ENCODE measurements at places on chromosomes 11 and 22.

DNA sequence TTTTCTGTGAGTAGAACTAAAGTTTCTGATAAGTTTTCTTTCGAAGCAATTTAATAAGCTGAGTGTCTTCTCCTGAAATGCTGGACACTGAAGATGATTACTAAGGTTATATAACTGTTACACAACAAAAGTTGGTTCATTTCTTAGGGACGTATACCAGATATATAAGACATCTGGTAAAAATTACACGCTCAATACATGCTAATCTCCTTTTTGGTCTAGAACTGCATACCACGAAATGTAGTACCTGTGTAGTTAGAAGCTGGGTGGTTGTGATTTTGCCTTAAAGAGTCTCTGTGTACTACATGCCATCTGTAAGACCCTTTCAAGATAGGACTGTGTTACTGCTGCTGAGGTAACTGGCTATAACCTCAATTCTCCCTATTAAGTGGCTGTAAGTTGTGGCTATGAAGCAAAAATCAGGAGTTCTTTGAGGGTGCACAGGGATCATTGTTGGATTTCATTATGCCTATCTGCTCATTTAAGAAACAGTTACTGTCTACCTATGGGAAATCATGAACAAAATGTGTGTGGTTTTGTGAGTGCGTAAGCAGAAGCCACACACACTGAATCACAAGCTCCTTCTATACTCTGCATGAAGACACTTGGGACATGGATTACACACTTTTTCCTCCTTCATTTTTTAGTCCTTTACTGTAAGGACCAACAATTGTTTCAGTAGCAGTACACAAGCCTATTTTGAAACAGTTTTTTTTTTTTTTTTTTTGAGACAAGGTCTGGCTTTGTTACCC is 195.9 kb downstream of the SWAP70 start:
- DNase-seq: peak; percentile 61

DNA sequence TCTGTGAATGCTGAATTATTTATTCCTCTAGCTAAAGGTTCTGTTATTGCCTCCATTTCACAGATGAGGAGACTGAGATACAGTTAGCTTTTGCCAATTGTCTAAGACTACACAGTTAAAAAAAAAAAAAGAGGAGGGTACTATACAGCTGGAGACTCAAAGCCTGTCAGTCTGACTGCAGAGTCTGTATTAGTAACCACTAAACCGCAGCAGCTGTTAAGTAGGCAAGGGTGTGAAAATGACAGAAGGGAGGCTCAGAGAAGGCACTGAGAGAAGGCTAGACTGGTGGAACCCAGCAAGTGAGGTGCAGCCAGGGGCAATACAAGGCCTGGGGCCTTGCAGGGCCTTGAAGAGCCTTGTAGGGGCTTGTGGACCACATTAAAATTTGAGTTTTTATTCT is 181.2 kb downstream of the CSNK2A3 start:
- no peak for DNase-seq

DNA sequence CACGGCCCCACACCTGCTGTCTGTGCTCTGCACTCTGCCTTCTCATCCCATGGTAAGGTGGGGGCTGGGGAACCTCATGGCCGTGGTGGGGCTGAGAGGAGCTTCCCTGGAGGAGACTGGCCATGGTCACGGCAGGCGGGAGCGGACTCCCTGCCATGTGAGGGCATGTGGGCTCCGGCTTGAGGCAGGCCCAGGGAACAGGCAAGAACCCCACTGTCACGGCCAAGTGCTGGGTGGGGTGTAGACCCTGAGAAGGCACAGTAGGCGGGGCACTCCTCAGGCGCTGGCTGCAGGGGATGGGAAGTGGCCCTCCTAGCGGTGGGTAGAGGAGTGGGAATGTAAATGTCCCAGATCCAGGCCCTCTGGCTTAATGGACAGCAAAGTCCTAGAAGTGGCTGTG is 1262.7 kb downstream of the BRD1 start:
- no peak for DNase-seq

DNA sequence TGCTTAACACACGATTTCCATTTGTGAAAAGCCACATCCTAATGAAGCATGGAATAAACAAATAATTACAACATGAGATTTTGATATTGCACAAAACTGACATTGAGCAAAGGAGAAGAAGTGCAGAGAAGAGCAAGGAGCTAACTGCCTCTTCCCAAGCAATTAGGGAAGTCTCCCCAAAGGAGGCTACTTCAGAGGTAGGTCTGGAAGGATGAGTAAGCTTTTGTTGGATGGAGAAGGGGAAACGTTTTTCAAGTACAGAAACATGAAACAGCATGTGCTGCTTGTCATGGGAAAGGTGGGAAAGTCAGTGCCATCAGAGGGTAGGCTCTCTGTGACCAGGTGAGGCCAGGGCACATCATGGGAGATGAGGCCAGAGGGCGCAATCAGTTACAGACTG is 132.2 kb upstream of the SESN3 start:
- no peak for DNase-seq

DNA sequence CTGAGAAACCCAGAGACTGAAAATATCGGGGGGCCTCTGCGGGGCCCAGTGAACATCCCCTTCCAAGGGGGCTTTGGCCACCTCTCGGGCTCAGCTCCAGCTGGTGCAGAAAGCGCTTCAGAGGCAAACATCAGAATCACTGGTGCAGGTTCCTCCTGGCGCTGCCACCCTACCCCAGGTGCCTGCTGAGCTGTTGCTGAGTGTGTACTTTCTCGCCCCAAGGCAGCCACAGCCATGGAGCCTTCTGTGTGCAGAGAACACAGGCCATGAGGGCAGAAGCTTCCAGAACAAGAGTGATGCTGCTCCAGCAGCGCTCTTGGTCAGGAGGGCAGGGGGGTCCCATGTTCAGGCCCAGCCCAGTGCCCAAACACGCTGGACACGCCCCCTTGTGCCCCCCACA is 6.3 kb downstream of the DRD4 start:
- DNase-seq: no peak

- DNase-seq: no peak
Observed at GRCh38 chr11:63592975-63593395, 21.2 kb downstream of the PLAAT3 start.

- no peak for DNase-seq
Observed at GRCh38 chr11:113106507-113106906, 145.3 kb downstream of the NCAM1 start.

- no peak for DNase-seq
Observed at GRCh38 chr11:123249354-123249753, 54.3 kb upstream of the CLMP start.

DNA sequence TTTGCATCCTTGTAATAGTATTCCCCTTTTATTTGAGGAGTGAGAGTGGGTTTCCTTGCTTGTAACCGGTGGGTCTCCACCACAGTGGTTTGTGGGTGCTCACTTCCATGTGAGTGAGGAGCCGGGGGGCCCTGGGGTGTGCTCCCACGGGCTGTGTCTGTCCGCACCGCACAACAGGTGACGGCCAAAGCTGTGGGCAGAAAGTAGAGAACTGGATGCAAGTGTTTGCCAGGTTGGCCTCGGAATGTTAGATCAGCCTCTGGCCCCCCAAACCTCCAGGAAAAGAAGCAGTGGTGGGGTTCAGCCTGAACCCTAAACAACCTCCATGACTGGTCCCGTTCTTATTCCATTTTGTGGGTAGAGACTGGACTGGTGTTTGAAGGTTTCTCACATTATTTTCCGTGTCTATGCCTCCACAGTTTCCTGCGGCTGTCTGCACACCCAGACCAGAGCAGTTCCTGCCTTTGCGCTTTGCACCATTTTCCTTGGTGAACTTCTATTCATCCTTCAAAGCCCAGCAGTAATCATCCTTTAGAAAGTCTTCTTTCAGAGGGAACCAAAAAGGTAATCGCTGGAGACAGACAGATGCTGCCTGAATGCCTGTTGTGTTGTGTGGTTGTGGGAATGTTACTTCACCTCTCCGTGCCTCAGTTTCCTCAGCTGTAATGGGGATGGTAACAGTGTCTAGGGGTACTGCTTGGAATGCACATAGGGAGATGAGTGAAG is 77.2 kb downstream of the MYEOV start:
- DNase-seq: no peak

DNA sequence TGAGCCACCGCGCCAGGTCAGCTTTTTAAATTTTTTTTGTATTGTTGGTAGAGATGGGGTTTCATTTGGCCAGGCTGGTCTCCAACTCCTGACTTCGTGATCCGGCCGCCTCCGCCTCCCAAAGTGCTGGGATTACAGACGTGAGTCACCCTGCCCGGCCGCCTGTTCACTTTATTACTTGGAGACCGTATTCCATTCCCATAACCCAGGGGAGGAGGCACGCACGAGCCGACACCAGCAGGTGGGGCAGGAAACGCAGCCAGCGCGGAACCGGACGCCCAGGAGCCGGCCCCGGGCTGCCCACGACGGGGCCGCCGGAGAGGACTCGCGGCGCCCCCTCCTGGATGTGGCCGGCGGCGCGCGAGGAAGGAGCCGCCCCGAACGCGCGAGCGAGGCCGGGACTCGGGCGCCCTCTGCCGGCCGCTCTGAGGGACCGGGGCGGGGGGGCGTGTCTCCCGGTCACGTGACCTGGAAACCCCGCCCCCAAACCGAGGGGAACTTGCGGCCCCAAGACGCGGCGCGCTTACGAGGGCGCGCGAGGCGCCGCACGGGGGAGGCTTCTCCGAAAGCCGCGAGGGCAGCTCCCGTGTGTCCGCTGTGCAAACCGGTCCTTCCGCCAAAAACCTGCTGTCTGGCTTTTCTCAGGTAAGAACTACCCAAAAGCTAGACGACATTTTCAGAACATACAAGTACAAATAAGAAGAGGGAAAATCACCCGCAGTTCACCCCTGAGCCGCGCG is 11.6 kb upstream of the RNH1 start:
- peak; percentile 95 for DNase-seq

DNA sequence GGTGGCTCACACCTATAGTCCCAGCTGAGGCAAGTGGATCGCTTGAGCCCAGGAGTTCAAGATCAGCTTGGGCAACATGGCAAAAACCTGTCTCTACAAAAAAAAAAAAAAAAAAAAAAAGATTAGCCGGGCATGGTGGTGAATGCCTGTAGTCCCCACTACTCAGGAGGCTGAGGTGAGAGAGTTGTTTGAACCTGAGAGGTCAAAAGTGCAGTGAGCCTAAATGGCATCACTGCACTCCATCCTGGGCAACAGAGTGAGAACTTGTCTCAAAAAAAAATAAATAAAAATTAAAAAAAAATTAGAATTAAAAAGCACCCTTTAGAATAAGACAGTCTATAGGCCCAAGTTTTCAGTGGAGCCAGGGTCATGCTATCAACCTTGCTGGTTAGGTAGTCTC is 95.5 kb downstream of the PDHX start:
- no peak for DNase-seq

- peak; percentile 79 for DNase-seq
Observed at GRCh38 chr11:121722431-121723245, 269.9 kb upstream of the SORL1-AS1 start.

DNA sequence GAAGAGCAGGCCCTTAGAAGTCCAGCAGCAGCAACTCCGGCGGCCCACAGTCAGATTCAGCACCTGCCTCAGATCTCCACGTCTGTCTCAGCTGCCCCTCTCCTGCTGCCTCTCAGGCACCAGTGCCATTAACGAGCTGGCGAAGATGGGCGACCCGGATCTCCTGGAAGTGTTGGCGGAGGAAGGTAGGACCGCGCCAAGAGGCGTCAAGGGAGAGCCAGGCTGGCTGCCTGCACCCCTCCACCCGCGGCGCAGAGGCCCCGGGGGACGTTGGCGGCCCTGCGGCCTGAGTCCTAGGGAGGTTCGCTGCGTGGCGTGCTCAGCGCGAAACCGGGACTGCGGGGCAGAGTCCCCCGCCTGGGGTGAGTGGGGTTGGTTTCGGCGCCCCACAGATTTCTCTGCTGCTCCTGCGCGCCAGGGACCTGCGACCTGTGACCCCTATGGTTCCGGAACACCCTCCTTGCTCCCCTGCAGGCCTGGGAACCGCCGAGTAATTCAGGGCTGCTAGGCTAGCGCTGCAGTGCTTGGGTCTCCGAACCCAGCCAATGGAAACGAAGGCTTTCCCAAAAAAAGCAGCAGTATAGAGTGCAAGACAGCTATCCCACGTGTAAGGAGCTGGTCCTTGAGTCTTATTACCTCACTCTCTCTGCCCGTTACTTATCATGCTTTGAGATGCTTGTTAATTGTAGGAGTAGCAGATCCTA is 615 bp downstream of the ANO5 start:
- no peak for DNase-seq

GRCh38 chr11:46836870-46837269 is 9.2 kb downstream of the CKAP5 start:
- no peak for DNase-seq

- DNase-seq: no peak
Observed at GRCh38 chr11:2741006-2741376, 41.2 kb upstream of the KCNQ1OT1 start.

GRCh38 chr11:101862391-101863233 is 52.2 kb upstream of the CEP126 start:
- DNase-seq: peak; percentile 46

GRCh38 chr22:33923660-33924246 is 3.5 kb upstream of the LARGE1 start:
- DNase-seq: no peak

DNA sequence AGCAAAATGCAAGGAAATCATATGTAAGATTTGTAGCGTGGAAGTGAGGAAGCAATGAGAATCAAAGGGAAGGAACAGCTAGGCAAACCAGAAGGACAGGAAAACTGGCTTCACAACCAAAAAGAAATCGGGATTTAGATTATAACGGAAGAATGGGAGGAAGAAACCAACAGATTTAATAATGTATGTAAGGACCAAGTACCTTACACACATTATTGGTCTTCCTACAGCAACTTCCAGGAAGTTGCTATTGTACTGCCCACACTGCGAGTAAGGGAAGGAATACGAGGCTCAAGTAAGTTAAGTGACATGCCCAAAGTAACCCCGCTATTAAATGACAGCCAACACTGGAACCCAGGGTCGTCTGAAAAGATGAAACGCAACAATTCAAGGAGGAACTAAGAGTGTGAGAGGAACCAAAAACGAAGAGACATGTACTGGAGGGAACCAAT is 473 bp downstream of the TXN2 start:
- DNase-seq: no peak

DNA sequence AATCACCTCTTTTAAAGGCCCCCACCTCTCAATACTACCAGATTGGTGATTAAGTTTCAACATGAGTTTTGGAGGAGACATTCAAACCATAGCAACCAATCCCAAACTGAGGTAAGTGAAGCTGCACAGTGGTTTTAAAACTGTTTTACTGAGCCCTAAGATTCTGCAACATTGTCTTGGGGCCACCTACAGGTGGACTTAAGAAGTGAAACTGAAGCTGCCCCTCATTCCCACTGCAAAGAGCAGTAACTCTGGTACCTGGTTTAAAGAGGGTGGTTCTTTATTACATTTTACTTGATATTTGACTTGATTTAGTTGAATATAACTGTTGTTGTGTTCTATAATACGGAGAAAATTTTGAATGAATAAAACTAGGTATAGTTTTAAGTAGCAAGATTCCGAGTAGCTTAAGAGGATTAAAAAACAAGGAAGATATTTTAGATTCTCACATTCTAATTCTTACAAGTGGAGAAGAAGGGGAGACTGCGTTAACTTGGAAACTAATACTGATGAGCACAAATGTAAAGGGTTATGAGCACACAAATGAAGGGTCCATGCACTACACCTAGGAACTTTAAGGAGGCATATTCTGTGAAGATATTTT is 26.7 kb downstream of the SYT9 start:
- peak; percentile 15 for DNase-seq

Data from stromal cell of bone marrow (primary cell).